Activated CD8-positive, alpha-beta memory T cell treated with anti-CD3 and anti-CD28 coated beads, Interleukin-2, amount 50 U/mL, for 48 hours (primary cell): ENCODE measurements at places on chromosomes 13 and 19.

DNA sequence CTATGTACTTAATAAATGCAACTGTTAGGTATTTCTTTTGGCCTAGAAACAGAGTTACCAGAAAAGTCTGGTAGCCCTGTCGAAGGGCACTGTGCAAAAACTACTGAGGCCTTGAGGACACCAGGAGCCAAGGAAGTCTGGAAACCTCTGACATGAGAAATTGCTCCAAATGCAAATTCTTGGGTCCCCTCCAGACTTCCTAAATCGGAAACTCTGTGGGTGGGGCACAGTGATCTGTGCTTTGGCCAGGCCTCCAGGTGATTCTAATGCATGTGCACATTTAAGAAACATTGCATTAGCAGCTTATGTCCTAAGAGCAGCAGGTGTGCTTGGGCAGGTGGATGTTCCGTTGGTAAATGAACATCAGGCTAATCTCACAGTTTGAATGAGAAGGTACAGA is 50.0 kb downstream of the STARD13 start:
- no peak for DNase-seq

GRCh38 chr13:25181597-25181996 is 9.5 kb upstream of the AMER2 start:
- DNase-seq: no peak

DNA sequence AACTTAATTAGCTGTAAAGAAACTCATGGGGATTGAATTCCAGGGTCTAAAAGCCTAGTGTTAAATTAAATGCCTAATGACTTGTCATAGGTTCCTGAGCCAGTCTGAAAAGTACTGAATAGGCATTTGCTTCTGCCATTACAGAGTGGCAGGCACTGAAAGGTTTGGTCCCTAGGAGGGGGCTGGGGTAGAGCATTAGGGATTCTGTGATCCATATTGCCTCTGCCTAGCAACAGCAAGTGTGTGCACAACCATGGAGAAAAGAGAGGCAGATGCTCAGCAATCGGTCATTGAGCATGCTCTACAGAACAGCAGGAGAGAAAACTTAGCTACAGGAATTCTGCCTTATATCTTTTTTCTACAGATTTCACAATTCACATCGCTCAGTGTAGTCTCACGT is 133.5 kb downstream of the TRPC4 start:
- no peak for DNase-seq

- DNase-seq: peak; percentile 85
Observed at GRCh38 chr19:38736036-38736412, 8.2 kb downstream of the CAPN12 start.

DNA sequence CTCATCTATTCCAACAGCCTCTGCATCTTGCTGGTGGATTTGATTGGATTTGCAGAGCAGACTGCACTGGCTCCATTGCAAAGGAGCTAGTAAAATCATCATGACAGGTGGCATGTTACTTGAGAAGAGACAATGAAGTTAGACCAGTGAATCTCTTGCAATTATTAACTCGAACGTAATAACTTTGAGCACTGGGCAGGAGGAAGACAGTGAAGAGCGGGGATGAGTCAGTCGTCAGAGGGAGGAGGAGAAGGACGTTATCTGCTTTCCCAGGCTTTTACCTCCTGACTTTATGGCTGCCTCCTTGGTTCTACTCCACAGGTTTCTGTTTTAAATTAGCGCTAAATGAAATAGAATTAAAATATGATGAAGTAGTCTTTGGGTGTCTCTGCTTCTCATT is 257.8 kb upstream of the IPO5 start:
- DNase-seq: no peak

DNA sequence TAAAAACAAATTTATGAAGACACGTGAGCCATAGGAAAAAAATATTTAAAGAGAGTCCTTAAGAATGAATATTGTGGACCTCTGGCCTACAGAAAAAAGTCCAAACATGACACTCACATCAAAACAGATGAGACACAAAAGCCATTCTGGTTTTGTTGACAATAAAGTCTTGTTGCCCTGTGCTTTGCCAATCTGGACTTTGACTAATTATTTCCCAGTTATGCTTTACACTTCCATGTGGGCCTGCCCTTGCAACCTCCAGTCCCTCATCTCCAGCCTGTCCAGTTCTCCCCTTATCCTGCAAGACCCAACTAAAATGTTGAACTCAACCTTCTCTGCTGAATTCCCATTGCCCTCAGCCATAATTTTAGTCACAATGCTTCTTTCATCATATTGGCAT is 184.5 kb upstream of the SERP2 start:
- no peak for DNase-seq

DNA sequence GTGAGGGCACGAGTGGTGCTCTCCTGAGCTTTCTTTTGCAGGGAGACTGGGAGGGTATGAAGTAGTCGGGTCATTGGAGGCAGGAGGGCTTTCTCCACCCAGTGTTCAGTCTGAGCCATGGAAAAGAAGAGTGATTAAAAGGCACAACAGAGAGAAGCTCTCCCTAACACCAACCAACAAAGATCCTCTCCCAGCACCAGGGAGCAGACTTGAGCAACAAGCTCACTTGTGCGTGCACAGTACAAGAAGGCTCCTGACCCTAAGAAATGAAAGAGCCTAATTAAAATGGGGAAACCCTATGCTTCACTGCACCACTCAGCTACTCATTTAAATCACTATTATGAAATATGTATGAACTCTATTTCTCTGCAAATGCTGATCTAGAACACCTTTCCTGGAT is 276.3 kb upstream of the SOX21 start:
- DNase-seq: no peak

DNA sequence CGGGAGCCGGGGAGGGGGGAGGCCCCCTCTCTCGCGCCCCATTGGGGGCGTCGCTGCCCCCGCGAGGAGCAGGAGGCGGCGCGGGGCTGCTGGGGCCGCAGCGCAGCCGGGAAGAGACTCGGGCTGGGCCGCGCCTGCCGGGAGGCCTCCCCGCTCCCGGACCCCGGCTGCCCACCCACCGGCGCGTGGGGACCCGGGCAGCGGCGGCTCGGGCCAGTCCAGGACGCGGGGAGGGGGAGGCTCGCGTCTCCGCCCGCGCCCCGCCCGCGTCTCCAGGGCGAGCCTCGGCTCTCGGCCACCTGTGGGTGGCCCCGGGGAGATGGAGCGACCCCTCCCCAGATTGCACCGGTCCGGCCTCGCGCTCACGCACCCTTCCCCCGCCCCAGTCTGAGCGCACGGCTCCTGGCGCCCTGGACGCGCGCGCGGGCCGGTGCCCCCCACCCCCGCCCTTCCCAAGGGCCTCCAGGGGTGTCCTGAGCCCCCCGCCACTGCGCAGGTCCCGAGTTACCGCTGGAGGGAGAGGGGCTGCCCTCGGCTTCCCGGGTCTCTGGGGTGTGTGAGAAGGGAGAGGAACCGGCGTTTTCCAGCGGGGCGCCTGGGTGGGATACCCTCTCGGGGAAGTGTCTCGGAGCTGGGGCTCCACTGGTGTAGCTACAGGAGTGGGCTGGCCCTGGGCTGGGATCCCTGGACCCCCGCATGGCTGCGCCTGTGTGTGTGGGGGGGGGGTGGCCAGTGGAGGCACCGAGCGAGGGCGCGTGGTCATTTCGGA is 645 bp downstream of the PALM start:
- no peak for DNase-seq

DNA sequence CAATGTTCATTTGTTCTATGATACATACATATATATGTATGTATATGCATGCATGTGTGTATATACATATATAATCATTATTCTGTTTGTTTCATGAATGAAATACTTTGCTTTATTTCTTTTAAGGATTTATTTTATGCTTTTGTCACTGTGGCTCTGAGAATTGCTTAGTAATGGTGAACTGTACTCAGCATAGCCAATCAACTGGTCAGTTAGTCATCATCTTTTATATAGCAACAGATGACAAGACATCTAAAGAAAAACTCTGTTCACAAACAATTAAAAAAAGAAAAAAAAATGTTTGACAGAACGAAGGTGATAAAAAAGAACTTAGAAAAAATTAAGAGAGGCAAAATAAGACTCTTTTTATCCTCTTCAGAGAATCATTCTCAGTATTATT is 1440.3 kb downstream of the PCDH9 start:
- no peak for DNase-seq

DNA sequence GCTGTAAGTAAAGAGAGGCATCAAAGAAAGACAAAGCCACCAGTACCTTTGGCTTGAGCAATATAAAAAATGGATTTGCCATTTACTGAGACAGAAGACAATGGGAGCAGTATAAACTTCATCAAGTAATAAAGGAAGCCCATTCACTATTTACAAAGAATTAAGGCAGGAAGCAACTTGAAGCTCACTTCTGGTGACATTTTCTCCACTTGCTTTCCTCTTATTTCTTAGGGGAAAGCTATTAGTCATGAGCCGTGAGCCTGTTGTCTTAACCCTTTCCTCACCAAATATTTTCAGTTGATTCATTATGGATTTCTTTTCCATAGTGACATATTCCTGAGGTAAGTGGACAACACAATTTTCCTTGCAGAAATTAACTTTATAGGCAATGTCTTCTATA is 156.8 kb downstream of the DNAJC3 start:
- DNase-seq: no peak

DNA sequence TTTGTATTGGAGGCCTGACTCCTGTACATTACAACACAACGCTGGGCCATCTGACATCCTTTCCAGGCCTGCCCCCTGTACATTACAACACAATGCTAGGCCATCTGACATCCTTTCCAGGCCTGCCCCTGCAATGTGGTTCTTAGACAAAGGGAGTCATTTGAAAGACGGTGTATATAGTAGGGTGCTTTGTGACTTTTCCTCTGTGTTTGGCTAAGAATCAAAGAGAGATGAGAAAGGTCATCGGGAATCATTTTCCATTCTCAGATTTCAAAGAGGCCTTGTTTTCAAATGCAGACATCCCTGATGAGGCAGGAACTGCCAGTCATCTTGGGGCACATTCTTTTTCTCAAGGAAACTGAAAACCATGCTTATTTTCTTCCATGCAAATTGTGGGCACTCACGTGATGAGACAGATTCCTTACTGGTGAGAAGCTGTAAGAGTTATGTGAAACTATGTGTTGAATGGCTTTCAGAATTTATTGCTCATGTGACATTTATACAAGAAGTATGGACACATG is 551.6 kb downstream of the MYO16 start:
- DNase-seq: no peak
